Inflammatory macrophage (primary cell): ENCODE measurements at places on chromosomes 3 and 15.

DNA sequence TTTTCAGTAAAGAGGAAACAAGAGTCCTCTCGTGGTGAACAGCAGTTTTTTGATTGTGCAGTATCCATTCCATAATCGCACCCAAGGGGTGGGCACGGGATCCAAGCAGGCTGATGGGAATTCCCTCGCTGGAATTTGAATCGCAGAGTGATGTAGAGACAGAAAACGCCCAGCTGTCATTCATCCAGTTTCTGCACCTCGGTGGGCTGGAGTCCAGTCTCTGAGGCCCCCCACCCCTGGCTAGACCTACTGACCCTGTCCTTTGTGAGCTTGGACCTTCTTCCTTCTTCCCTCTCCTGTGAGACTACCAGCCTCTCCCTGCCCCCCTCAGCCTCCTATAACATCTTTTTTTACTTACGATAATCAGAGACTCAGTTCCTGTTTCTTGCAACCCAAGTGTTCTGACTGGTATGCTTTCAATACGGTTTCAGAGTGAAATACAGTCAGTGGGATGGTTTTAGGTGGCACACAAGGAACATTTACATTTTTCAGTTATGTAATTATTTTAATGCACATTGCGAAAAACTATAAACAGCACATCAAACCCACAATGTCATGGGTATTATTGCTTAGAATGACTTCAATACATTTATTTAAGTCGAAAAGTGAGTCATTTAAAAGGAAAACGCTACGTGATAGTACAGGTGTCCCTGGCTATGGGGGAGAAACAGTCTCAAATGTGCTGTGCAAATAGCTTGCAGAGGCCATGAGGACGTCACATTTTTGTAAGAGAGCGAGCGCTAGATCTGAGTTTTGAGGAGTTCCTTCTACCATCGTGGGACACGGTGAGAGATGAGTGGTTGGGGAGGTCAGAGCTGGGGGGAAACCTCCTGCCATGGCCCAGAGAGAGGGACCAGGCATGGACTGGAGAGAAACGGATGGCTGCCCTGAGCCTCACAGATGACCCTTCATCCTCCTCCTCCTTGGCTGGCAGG lies 37.5 kb upstream of the CHST2 start:
- DNase-seq, result peak; percentile 9

GRCh38 chr15:20356911-20357480 lies 184.6 kb downstream of the GOLGA6L6 start:
- no peak for DNase-seq

GRCh38 chr15:38695249-38696108 lies 130.9 kb upstream of the RASGRP1 start:
- DNase-seq, result no peak

DNA sequence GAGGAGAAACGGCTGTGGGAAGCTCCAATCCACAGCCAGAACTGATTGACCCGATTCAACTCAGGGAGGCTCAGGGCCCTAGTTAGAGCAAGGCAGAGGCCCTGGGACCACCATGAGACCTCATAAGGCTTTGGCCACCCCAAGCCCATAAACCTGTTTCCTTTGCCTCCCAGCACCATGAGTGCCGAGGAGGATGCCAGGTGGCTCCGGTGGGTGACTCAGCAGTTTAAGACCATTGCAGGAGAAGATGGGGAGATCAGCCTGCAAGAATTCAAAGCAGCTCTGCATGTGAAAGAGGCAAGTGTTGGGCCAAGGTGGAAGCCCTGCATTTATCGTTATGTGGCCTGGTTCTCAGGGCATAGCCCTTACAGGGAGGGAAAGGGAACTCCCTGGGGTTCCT lies 11.9 kb downstream of the NOX5 start:
- DNase-seq, result no peak

- no peak for DNase-seq
Measured at GRCh38 chr3:74624301-74624700, 9.8 kb upstream of the CNTN3 start.

- peak; percentile 90 for DNase-seq
Measured at GRCh38 chr3:149527531-149528339, 53.2 kb downstream of the TM4SF4 start.

- no peak for DNase-seq
Measured at GRCh38 chr3:14346642-14347041, 55.8 kb upstream of the SLC6A6 start.

- DNase-seq, result no peak
Measured at GRCh38 chr3:81173514-81173913, 587.9 kb downstream of the GBE1 start.

DNA sequence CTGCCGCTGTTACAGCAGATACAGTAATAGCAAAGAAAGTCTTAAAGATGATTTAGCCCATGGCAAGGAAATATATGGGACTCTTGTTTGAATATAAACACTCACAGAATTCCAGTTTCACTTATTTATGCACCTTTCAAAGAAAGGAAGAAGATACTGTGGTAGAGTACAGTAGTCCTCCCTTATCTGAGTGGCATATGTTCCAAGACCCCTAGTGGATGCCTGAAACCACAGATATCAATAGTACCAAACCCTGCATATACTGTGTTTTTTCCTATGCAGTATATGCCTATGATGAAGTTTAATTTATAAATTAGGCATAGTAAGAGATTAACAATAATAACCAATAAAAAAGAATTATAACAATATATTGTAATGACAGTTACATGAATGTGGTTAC lies 8.2 kb downstream of the MAP2K1 start:
- no peak for DNase-seq

DNA sequence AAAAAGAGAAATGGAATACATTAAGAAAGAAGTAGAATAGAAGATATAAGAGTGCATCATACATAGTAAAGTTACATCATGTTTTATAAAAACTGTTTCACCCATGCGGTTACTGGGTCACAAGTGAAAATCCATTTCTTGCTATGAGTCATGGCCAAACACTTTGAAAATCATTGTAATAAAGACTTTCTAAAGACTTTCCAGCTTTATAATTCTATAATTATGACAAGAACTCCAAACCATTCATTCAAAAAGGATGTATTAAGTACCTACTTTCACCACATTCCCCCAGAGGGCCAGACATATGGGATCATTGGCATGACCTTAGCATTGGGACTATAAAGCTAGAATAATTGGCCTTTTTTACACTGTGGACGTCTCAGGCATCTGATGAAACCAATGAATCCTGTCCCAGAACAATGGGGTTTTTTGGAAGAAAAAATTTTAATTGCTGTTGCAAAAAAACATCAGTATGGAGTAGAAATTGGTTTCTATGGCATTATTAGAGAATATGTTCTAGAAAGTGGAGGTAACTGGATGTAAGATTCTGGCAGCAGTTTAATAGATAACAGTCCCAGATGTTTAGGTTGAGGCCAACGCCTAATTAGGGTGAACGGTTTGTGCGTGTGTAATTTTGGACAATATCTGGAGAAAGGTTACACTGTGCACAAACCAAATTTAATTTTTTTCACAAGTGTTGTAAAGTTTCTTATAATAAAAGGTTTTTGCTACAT lies 3.3 kb upstream of the SKIC8 start:
- DNase-seq, result peak; percentile 77

DNA sequence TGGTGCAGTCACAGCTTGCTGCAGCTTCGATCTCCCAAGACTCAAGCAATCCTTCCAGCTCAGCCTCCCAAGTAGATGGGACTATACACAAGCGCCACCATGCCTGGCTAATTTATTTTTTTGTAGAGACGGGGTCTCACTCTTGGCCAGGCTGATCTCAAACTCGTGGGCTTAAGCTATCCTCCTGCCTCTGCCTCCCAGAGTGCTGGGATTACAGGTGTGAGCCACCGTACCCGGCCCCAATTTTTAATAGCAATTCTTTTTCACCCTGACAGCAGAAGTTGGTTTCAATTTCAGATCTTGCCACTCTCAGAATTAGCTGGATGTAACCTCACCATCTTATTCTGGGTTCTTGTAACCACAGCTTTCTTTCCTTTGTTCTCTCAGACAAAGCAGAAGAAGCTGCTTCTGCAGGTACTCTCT lies 64.8 kb downstream of the TRIM71 start:
- no peak for DNase-seq

DNA sequence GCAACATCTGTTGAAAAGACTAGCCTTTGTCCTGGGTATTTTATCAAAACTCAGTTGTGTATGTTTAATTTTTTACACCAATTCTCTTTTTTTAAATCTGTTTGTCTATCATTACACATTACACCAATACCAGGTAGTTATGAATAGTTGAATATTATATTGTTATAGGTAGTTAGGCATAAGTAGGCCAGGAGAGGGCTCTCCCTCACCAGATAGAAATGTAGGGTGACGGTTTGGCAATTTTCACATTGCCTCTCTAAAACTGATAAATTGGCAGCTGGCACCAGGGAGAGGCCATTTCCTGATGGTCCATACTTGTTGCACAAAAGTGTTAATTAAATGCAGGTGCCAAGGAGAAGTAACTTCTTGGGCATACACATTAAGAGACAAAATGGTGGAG lies 483.1 kb upstream of the EPHA6 start:
- no peak for DNase-seq

- no peak for DNase-seq
Measured at GRCh38 chr3:88141458-88142083, 8.2 kb upstream of the C3orf38 start.

DNA sequence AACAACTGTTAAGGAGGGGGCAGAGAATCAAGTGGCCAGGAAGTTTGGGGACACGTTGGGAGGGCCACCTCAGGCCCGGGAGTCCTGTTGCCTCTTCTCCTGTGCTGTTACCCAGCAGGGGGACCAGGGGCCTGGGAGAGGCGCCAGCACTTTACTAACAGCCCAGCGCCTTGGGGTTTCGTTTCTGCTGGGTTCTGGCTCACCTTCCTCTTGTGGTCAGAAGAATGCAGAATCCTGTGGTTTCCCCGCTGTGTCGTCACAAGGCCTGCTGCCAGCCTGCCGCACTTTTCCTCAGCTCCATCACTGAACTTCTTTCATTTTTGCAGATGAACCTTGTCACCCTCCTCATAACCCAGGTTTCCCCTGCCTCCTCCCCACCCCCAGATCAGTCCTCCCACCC lies 67.7 kb downstream of the SLC30A4 start:
- peak; percentile 87 for DNase-seq

DNA sequence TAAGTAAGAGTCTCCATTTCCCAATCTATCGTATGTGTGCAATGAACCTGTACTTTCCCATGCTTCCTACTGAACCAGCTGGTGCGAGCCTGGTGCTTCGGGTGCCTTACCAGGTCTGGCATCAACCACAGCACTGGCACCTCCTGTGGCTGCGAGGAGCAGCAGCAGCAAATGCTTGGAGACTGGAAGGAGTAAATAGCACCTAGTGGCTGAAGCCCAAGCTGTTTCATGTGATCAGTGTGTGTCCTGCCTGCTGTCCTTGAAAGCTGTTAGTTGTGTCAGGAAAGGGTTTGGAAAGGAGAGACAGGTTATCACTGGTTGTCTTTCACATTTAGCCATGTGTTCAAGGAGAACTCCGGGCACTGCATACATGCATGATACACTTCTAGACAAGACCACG lies 31.8 kb downstream of the PCOLCE2 start:
- DNase-seq, result no peak

- no peak for DNase-seq
Measured at GRCh38 chr15:83164111-83164770, 43.4 kb downstream of the HDGFL3 start.

- no peak for DNase-seq
Measured at GRCh38 chr3:68162644-68163043, 508.2 kb upstream of the SUCLG2 start.

DNA sequence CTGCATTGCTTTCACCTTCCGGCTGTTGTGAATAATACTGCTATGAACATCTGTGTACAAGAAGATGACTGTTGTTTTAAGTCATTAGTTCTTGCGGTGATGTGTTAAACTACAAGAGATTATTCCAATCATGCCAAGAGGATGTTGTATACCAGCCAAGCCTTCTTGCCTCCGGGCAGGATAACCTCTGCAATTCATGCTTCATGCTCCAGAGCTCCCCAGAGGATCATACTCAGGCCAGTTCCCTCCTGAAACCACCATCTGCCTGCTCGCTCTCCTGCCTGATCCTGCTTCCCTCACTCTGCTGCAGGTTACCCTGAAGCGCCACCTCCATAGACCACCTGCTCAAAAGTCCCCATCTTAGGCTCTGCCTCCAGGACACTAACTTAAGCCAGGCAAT lies 187.1 kb upstream of the PROK2 start:
- no peak for DNase-seq

GRCh38 chr3:42632146-42632545 lies 21.4 kb upstream of the ZBTB47 start:
- DNase-seq, result no peak

DNA sequence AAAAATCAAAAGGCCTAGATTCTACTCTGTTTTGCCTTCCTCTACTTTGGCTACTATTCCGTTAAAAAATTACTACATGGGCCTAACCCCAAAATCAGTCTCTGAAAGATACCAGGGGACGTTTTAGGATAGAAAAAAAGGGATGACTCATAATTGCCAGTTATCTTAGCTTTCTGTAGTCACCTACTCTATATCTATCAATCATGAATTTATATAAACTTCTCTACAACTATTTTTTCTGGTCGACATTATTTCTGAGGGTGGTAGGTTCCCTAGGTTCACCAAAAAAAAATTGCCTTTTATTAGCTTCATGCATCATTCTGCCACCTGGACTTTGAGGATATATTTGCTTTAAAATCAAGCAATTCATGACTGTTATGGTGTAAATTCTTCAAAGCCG lies 36.5 kb downstream of the RAF1 start:
- DNase-seq, result no peak

- peak; percentile 51 for DNase-seq
Measured at GRCh38 chr3:183427876-183428446, 458 bp downstream of the MCF2L2 start.

DNA sequence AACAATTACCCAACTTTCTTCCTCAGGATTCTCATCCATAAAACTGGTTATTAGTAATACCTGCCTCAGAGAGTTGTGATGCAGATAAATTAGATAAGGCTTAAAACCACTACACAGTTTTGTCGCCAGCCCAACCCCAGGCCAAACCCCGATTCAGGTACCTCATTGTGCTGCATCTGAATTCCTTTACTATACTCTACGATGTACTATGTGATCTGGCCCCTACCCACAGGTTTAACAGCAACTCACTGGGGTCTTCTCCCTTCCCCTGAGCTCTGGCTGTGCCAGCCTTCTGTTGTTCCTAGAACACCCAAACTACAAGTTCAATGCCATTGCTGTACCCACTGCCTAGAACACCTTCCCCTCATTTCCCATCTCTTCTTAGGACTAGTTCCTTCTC lies 64.6 kb downstream of the MYO5A start:
- no peak for DNase-seq

DNA sequence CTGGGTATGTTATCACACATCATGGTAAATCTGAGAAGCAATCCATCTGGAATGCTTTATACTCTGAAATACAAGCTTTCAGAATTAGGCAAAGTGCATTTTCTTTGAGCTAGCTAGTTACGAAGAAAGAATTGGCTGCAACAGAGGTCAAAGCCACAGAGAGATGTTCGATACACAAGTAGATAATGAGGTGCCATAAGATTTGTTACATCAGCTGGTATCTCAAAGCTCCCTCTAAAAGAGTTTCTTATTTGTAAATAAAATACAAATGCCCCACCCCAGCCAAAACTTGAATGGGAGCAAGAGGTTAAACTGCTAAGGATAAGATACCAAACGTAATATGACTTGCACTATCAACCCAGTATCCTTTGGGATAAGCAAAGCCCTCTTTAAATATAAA lies 84.0 kb upstream of the SLCO3A1 start:
- DNase-seq, result no peak
